ENCODE measurements at places on chromosomes 12 and 14.

GRCh38 chr14:66389481-66389880 is 96.7 kb upstream of the CCDC196 start:
- DNase-seq, result no peak

DNA sequence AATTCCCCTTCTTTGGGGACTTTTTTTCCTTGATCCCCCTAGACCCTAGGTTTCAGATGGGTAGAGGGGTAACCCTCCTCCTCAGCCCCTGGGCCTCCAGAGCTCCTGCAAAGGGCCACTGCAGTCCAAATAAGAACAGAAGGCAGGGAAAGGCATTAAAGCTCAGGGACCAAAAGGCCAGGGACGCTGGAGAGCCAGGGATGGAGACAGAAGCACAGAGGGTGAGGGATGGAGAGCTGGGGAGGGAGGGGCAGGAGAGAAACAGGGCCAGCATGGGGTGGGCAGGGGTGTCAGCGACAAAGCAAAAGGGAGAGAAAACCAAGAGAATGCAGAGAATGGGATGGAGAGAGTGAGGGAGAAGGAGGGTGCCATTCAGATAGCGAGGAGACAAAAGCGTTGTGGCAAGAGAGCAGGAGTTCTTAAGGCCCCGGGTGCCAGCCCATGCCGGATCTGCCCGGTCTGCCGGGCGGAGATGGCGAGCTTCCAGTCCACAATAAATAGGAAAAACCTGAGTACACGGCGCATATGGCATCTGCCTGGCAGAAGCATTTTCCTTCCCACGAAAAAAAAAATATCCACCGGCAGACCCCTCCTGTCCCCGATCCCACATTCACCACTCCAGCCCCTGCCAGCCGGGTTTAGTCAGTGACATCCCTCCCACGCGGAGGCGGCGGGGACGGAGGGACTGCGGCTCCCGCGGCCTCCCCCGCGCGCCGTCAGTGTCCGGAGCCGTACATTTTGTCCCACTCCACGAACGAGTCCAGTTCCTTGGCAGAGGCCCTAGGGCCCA is 28.6 kb downstream of the FIGNL2 start:
- peak; percentile 39 for DNase-seq

DNA sequence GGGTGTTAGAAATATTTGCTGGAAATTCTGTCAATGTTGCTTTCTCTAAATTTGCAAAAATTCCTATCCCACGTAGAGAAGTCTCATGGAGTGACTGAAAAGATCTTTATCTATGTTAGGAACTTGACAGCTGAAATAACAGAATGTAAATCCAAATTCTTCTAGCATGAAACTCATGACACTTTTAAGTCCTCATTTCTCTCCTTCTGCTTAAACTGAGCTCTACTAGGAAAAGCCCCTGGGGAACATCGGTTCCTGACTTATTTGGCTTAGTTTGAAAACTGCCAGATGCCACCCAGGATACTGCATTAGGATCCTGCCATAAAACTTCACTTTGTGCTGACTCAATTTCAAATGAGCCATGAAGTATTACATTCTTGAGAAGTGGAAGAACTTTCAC is 426.0 kb downstream of the GALC start:
- DNase-seq, result no peak

DNA sequence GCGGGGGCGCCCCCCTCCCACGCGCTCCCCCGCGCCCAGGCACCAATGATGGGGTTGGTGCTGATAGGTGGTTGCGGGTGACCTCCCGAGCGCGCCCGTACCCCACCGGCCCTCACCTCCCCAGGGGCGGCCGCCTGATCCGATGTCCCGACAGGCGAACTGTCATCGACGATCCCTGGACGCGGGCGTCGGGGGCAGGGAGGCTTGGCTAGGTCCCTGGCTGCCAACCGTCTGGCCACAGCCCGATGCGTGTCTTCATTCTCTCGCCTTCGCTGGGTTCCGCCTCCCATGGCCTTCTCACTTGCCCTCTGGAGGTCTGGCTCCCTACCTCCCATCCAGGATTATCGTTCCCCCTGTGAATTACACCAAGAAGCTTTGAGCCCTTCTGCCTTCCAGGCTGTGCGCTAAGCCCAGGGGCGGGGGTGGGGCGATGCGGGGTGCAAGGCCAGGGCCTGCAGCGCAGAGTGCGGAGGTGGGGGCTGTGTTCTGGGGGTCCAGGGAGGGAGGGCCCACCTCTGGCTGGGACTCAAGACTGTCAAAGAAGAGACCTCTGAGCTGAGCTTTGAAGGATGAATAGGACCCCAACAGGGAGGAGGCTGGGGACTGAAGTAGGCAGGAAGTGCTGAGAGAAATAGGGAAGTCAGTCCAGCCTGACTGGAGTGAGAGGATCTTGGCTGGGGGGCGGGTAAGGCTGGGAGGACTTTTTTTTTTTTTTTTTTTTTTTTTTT is 7.7 kb upstream of the RACGAP1 start:
- DNase-seq, result no peak

GRCh38 chr12:114018669-114019068 is 52.5 kb upstream of the RBM19 start:
- no peak for DNase-seq

GRCh38 chr14:26026384-26026783 is 571.4 kb downstream of the NOVA1 start:
- no peak for DNase-seq

DNA sequence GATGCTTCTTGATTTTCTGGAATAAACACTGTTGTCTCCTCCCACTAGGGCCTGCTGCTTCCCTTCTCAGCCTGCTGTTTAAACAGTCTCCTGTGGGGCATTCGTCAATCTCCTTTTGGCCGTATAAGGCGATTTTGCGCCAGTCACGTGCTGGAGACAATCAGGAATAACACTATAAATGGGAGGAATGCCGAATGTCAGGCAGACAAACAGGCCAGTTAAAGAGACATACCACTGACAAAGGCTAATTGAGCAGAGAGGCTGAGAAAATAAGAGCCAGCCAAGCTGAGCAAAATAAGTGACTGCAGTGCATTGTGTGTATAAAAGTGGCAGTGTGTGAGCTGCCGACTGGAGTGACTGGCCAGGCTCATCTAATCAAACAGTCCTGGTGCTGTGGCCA is 23.3 kb downstream of the DMAC2L start:
- DNase-seq, result peak; percentile 83

DNA sequence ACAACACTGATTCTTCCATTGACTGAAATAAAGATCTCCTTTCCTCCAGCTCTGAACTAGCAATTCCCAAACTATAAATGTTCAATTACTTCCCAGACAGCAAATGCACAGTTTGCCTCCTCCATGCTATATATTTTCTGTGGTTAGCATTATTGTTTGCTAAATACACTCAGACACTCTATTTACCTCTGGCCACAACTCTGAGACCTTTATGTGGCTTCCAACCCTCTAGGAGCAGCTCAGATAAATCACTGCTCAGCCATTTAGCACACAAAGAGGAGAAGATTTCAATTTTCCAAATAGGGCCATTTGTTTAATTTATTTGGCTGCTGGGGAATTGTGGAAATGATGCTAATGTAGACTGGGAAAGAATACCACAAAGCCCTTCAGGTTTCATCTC is 202.0 kb downstream of the SPTSSA start:
- no peak for DNase-seq

- DNase-seq, result no peak
These were observed 8.2 kb downstream of the PAWR start for GRCh38 chr12:79682593-79682992.

- peak; percentile 82 for DNase-seq
These were observed at the start of gene SPSB2 for GRCh38 chr12:6873094-6874014. TSS of gene SPSB2 (minus strand) at chr12:6873303. CDS start at chr12:6872901, 402 bp downstream.

- no peak for DNase-seq
These were observed 282.5 kb downstream of the PRKD1 start for GRCh38 chr14:29645117-29645516.

GRCh38 chr12:114392909-114393308 is 13.0 kb downstream of the TBX5 start:
- no peak for DNase-seq

DNA sequence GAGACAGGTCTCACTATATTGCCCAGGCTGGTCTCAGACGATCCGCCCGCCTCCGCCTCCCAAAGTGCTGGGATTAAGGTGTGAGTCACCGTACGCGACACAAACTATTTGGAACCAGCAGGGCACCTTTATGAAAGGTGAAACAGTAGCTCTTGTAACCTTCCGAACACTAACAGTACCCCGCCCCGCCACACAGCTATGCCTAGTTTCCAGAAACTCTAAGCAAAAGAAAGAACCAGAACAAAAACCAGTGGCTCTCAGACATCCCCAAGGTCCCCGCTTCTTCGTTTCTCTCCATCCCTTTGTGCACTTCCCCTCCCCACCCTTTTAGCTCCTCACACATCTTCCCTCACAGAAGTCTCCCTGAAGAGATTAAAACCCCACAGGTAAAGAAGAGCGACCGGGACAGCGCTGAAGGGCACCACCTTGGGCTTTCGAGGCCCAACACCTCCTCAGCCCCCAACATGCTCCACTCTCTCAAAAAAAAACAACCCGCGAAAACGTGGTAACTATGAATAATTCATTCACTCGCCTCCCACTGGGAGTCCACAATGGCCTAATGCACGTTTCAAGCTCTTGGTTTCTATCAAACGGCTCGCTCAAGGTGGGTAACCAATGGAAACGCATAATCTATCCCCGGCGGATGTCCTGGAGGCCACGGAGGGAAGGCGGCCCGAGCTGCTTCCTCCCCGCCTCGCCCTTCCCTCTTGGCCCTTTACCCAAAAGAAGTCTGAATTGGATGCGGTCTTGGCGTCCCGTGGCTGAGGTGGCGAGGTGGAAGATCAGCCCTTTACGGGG is 877 bp downstream of the BAG5 start:
- DNase-seq, result no peak

- DNase-seq, result no peak
These were observed 507 bp downstream of the BAZ2A start for GRCh38 chr12:56629459-56630179.

- no peak for DNase-seq
These were observed 66.4 kb upstream of the OTOGL start for GRCh38 chr12:80032946-80033345.

DNA sequence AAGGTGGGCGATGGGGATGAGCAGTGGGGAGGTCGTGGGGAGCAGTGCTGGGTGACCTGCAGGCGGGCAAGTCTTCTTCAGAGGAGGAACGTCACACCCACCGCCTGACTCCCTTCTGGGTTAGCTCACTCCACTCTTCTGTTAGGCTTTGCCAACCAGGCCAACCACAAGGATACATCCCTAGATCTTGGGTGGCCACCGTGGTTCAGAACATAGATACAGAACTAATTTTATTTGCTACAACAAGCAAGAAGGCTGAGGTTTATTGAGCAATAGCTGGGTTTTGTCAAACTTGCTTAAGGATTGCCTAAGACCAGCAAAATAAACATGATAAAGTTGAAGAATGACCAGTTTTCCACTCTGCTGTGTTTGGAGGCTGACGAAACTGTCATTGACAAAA is 109.4 kb downstream of the DACT1 start:
- no peak for DNase-seq

- DNase-seq, result no peak
These were observed 18.7 kb upstream of the EPYC start for GRCh38 chr12:91023326-91024004.

All from NCI-H1092 treated with DMSO at 0.1 percent for 48 hours (cell line).